Astrocyte (in vitro differentiated cells and primary cell): ENCODE measurements at places on chromosomes 2 and 18.

- H3K27ac ChIP-seq: no peak overlapping the region
- no peaks in the 10 kb centered on the region for H3K4me1 ChIP-seq
- no peaks in the 10 kb centered on the region for H3K27me3 ChIP-seq
- H3K4me3 ChIP-seq: no peak overlapping the region
- DNase-seq: no peak
These were observed 604.3 kb upstream of the POU3F3 start for GRCh38 chr2:104249629-104250028.

GRCh38 chr18:48159816-48160215 is 229.4 kb upstream of the SMAD2 start:
- H3K4me1 ChIP-seq: peaks cover 5% of the 10 kb centered on the region
- no peaks in the 10 kb centered on the region for H3K36me3 ChIP-seq
- no peak overlapping the region for H3K4me3 ChIP-seq
- peaks cover 4% of the 10 kb centered on the region for H3K27me3 ChIP-seq

- no peaks in the 10 kb centered on the region for H3K27me3 ChIP-seq
- H3K4me1 ChIP-seq: peaks cover 3% of the 10 kb centered on the region
- DNase-seq: peak; percentile 39
- no peaks in the 10 kb centered on the region for H3K36me3 ChIP-seq
- no peak overlapping the region for H3K4me3 ChIP-seq
These were observed 5.5 kb upstream of the SFT2D3 start for GRCh38 chr2:127695491-127696472.

DNA sequence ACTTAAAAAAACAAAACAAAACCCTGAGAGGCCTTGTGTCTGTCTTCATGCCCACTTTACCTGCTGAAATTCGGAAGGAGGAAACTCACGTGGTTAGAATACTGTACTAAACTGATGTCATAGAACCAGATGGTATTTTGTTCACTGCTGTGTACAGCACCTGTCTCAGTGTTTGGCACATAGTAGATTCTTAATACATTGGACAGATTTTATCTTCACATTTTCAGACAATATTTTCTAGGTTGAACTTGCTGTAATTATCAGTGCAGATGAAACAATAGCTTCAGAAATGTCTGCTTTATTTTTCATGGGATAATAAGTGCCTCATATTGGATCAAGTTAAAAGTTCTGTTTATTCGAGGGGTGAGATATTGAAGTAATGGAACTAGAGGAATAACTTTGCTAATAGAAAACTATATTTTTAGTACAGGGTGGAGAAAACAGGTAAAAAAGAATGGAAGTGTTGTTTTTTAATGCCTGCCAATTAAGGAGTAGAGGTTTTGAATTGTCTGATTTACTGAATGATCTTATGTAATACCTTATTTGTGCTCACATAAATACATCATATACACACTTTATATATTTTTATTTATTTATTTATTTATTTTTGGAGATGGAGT is 23.7 kb downstream of the DDX1 start:
- peaks cover 33% of the 10 kb centered on the region for H3K36me3 ChIP-seq
- H3K27ac ChIP-seq: no peak overlapping the region
- DNase-seq: no peak
- H3K27me3 ChIP-seq: no peaks in the 10 kb centered on the region
- H3K4me1 ChIP-seq: no peaks in the 10 kb centered on the region

GRCh38 chr2:118837067-118837466 is 10.4 kb downstream of the EN1 start:
- peaks cover 7% of the 10 kb centered on the region for H3K4me1 ChIP-seq
- no peak for DNase-seq
- H3K4me3 ChIP-seq: no peak overlapping the region
- no peaks in the 10 kb centered on the region for H3K36me3 ChIP-seq
- H3K27me3 ChIP-seq: peaks cover 79% of the 10 kb centered on the region

GRCh38 chr2:218732761-218733158 is 22.1 kb downstream of the TTLL4 start:
- H3K36me3 ChIP-seq: peaks cover 4% of the 10 kb centered on the region
- H3K27me3 ChIP-seq: no peaks in the 10 kb centered on the region
- H3K4me1 ChIP-seq: peaks cover 30% of the 10 kb centered on the region

GRCh38 chr2:224517963-224518362 is 67.2 kb downstream of the CUL3 start:
- DNase-seq: no peak
- no peak overlapping the region for H3K27ac ChIP-seq
- H3K27me3 ChIP-seq: no peaks in the 10 kb centered on the region
- H3K4me1 ChIP-seq: peaks cover 23% of the 10 kb centered on the region
- no peak overlapping the region for H3K4me3 ChIP-seq
- H3K36me3 ChIP-seq: peaks cover 7% of the 10 kb centered on the region

DNA sequence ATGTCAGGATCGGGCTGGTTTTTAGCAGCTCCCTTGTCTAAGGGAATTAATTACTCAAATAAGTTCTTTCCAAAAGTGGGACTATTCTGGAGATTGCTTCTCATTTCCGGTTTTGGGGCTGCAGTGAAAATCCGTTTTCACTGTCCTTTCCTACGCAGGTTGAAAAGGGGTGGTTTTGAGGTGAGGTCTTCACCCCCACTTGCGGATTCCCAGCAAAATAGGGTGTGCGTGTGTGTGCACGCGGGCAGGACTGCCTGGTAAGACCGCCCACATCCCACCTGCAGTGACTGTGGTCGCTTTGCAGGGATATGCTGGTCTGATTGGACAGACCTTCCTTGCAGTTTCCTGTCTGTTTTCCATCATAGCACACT is 472 bp upstream of the PLEKHM3 start:
- peak overlapping the region; percentile 80 for H3K27ac ChIP-seq
- H3K4me3 ChIP-seq: peak overlapping the region; percentile 80
- H3K4me1 ChIP-seq: peaks cover 5% of the 10 kb centered on the region

DNA sequence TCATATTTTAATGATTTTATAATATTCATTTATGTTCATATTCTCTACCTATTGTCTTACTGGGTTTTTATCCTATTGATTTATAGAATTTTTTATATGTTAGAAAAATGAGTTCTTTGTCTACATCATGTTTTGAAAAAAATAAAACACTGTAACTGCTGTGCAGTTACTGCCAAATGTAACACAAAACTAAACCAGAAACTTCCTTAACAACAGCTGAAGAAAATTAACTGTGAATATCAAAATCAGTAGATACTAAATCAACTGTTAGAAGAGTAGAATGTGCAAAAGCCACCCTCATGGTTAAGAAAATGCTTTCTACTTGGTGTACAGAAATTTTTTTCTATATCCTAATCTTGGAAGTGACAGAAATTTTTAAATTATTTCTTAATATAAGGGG is 69.5 kb downstream of the PTRHD1 start:
- H3K27me3 ChIP-seq: no peaks in the 10 kb centered on the region
- DNase-seq: no peak
- no peak overlapping the region for H3K27ac ChIP-seq
- H3K4me3 ChIP-seq: no peak overlapping the region
- no peaks in the 10 kb centered on the region for H3K36me3 ChIP-seq

- no peak for DNase-seq
- H3K27me3 ChIP-seq: peaks cover 2% of the 10 kb centered on the region
- no peaks in the 10 kb centered on the region for H3K4me1 ChIP-seq
- no peak overlapping the region for H3K4me3 ChIP-seq
- H3K36me3 ChIP-seq: no peaks in the 10 kb centered on the region
- H3K27ac ChIP-seq: no peak overlapping the region
These were observed 1459.8 kb upstream of the ACVR2A start for GRCh38 chr2:146385031-146385430.

- H3K27me3 ChIP-seq: no peaks in the 10 kb centered on the region
- DNase-seq: no peak
- no peaks in the 10 kb centered on the region for H3K4me1 ChIP-seq
- no peak overlapping the region for H3K4me3 ChIP-seq
- no peak overlapping the region for H3K27ac ChIP-seq
These were observed 57.5 kb downstream of the MIB1 start for GRCh38 chr18:21798126-21798525.

DNA sequence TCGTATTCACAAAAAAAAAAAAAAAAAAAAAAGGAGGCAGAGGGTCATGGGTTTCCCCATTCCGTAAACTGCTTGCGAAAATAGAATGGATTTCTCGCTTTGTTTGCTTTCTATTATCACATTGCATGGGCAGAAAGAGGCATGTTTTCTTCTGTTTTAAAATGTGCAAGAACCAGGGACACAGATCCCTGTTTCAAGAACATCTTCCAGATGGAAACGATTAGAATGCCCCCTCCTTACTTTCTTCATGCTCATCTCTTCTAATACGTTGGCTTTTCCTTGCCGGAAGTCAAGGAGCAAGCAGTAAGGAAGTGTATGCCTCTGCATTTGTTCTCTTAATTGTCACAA is 51.0 kb upstream of the ZNF516 start:
- H3K27ac ChIP-seq: no peak overlapping the region
- H3K4me1 ChIP-seq: no peaks in the 10 kb centered on the region
- DNase-seq: no peak
- no peaks in the 10 kb centered on the region for H3K27me3 ChIP-seq

GRCh38 chr2:172336681-172337080 is 90.7 kb upstream of the ITGA6 start:
- H3K4me1 ChIP-seq: peaks cover 3% of the 10 kb centered on the region
- no peak for DNase-seq
- no peaks in the 10 kb centered on the region for H3K27me3 ChIP-seq
- H3K4me3 ChIP-seq: no peak overlapping the region
- no peak overlapping the region for H3K27ac ChIP-seq

- peaks cover 10% of the 10 kb centered on the region for H3K4me1 ChIP-seq
- H3K4me3 ChIP-seq: no peak overlapping the region
- H3K36me3 ChIP-seq: no peaks in the 10 kb centered on the region
These were observed 73.6 kb downstream of the VWA3B start for GRCh38 chr2:98160554-98160953.

GRCh38 chr2:237072067-237072931 is 13.4 kb upstream of the COPS8 start:
- H3K27me3 ChIP-seq: no peaks in the 10 kb centered on the region
- H3K27ac ChIP-seq: no peak overlapping the region
- H3K36me3 ChIP-seq: no peaks in the 10 kb centered on the region
- peak; percentile 17 for DNase-seq
- H3K4me1 ChIP-seq: peaks cover 18% of the 10 kb centered on the region
- no peak overlapping the region for H3K4me3 ChIP-seq
